Stimulated activated CD4-positive, alpha-beta T cell treated with anti-CD3 and anti-CD28 coated beads, Interleukin-12 subunit alpha, Interleukin-12 subunit beta, amount 100 ng/mL, for 4 hours (primary cell): ENCODE measurements at places on chromosomes 4 and X.

- DNase-seq = no peak
These were observed 73.0 kb upstream of the FRMPD4 start for GRCh38 chrX:12065251-12065650.

GRCh38 chr4:53490965-53491622 is 100.2 kb downstream of the LNX1 start:
- DNase-seq = no peak

GRCh38 chrX:53374222-53374820 is 48.1 kb downstream of the SMC1A start:
- DNase-seq = no peak

DNA sequence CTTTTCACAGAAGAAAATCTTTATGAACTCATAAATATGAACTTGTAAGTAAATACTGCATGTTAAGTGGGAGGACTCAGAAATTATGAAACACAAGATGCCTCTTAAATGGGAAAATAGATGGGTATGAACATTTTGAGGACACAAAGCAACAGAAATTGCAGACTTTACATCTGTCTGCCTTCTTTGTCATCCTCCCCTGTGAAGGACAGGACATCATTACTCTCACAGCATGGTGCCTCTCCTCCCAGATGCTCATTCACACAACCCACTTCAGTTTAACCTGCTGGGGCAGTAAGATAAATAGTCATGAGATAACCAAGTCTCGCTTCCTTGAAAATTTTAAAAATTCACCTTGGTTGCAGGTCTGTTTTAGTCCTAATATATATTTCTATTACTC is 144.5 kb downstream of the APBB2 start:
- DNase-seq = no peak

DNA sequence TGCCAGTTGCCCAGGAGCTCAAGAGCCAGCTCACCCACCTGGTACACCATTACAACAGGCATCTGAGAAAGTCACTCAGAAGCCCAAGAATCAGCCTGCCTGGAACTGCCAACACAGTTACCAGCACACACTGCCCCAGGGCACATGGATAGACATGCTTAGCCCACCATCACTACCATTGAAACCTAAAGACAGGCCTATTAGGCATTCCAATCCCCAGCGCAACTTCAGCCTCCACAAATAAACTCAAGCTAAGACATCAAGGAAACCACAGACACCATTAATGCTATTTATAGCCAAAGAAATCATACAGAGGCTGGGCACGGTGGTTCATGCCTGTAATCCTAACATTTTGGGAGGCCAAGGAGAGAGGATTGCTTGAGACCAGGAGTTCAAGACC is 42.3 kb downstream of the ATRX start:
- DNase-seq = no peak

DNA sequence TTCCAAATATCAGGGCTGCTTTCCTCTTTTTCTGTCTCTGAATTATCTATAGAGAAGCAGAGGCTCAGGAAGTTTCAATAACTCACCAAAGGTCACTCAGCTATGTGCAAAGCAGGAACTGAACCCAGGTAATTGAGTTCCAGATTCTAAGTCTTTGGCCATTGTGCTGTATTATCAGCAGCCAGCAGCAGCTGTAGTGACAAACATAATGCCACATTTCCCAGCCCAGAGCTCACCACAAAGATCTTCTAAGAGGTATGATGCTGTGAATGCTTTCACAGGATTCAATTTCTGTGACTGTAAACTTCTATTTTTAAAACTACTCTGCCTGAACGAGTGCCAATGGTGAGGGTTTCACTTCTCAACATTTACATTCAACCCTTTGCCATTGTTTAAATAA is 56.4 kb downstream of the SPOCK3 start:
- no peak for DNase-seq

DNA sequence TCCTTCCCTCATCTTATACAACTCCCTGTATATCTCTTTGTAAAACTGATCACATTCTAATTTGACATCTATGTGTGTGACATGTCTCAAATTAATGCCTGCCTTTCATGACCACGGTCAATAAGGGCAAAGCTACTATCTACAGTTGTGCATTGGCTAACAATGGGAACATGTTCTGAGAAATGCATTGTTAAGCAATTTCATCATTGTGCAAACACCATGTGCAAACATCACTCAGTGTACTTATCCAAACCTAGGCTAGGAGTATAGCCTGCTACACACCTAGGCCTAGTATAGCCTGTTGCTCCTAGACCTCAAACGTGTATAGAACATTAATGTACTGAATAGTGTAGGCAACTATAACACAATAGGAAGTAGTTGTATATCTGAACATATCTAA is 95.0 kb downstream of the BANK1 start:
- no peak for DNase-seq

DNA sequence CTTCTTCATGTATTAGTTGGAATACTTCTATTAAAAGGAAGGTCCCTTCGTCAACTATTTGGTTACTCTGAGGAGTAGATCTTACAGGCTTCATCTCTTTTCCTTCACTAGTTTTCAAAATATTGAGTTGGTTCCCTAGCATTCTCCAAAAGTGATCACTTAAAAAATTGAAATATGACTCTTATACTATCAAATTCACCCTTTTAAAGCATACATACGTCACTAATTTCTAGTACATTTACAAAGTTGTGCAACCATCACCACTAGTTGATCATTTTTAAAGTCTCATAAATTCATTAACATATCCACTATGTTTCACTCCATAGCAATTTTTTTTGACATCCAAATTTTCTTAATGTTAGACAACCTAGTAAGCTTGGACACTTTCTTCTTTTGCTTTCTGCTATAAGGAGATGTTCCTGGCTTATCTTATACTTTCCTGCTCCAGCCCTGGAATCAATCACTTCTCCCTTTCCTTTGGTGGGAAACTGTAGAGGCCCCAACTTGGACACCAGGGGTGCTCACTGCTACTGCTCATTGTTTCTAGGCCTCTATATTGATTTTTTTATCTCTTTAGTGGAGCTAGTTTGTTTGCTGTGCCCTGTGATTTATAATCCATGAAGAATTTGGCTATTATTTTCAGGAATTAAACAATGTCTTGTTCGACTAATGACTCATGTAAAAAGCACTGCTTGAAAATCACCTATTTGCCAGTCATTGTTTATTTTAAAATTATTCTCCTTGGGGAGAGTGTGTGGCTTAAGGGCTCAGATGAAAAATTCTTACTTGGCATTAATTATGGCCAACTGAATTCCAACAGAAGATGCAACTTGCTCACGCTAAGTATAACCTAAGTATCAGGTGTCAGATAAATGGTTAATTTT is 4.0 kb upstream of the ZFX start:
- no peak for DNase-seq

GRCh38 chrX:130728208-130728607 is 174.8 kb downstream of the ENOX2 start:
- no peak for DNase-seq

GRCh38 chr4:179372242-179372641 is 1930.0 kb upstream of the AGA start:
- DNase-seq = no peak

DNA sequence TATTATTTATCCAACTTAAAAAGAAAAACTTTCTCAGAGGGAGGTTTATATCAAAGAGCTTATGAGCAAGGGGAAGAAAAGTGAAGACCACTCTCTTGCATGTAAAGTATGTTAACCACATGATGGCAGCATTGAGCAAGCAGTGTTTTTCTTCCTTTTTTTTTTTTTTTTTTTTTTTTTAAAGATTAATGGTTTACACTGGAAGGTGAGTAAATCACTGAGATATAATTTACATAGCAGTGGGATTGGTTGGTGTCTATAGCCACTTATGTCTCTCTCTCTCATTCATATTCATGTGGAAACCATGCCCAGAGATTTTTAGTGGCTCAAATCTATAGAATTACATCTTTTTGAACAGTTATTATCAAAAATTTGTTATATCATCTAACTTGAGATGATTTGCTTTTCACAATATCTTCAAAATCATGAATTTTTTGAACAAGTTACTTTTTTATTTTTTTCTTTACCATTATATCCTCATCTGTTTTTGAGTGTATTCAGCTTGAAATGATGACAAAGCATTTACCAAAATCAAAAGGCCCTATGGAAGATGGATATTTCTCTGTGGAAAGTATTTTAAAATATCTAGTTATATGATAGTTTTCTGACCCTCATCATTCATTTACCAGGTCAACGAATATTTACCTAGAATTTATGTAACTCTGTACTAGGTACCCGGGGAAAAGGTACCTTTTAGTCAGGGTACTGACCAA is 31.6 kb downstream of the MTHFD2L start:
- DNase-seq = no peak

- no peak for DNase-seq
These were observed 7.9 kb downstream of the ARL9 start for GRCh38 chr4:56513517-56513916.
